ENCODE measurements at places on chromosomes 12 and 14.

DNA sequence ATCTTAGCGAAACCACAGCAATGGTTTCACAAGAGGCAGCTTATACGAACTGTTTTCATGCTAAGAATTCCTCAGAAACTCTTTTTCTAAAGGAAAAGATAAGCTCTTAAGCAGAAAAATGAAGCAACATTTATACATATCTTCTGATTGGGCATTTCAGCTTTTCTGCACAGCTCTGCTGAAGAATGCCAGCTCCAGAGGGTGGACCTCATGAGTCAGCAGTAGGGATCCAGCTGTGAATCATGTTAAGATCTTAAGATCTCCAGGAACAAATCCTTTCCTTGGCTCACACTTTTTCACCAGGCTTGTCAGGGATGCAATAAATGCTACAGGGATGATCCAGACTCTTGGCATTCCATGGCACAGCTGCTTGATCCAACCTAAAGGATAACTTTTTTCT lies 477.1 kb upstream of the CCDC196 start:
- DNase-seq = peak; percentile 22

GRCh38 chr14:57182760-57183503 lies 85.8 kb downstream of the EXOC5 start:
- no peak for DNase-seq

GRCh38 chr14:23751616-23752015 lies 115.5 kb downstream of the DHRS2 start:
- DNase-seq = no peak

GRCh38 chr12:31228811-31229792 lies 96.8 kb downstream of the SINHCAF start:
- no peak for DNase-seq

DNA sequence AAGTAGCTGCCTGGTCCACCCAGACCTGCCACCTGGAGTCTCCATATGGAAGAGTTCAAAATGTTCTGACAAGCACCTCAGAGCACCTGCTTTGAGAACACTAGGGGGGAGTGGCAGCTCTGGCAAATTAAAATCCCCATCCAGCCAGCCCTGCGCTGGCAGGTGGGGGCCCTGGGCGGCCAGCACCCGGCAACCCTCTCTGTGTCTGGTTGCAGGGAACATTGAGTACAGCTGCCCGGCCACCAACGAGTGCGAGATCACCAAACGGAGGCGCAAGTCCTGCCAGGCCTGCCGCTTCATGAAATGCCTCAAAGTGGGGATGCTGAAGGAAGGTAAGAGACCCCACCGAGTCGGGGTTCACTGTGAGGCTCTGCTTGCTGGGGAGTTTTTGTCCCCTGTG lies 86.4 kb downstream of the ESRRB start:
- no peak for DNase-seq

DNA sequence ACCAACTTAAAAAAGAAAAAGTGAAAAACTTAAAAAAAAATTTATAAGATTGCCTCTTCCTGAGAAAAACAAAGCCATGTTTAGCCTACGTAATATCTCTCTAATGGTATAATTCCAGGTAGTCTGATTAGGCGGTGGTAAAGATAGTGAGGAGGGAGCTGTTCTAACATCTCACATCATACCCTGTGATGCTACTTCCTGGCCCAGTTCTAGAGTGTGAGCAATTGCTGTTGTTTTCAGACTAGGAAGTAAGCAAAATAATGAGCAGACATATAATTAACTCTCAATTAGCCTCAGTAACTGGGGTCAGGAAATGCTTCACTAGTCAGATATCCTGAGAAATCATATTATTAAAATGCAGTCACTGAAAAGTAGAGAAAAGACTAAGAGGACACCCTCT lies 113.9 kb downstream of the PHLDA1 start:
- DNase-seq = no peak

DNA sequence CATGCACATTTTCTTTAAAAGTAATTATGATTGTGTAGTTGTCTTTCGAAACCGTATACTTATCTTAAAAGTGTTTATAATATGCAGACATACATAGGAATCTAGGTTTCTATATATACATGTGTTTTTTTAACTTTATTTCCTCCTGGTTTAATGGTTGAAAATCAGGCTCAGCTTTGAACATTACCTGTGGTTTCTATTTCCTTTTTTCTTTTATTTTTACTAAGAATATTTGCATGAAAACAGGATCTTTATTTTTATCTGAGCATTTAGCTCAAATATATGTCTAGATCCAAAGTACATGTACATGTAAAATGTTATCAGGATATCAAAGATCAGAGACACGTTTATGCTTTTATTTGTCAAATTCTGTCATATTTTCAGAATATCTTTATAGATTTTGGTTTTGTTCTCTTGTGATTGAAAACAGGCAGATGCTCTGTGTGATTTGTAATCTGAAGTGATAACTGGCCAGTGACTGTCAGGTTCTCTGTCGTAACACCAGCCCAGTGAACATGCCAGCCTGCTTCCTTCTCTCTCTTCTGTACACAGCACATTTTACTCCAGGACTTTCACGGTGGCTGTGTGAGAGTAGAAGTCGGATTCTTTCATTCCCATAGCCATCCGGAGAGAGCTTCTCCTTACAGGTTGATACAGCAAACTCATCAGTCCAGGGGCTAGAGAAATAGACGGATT lies 13.7 kb downstream of the TCTN1 start:
- DNase-seq = no peak

- DNase-seq = no peak
These were observed 756 bp downstream of the LGR5 start for GRCh38 chr12:71440345-71440762.

- no peak for DNase-seq
These were observed 61.7 kb downstream of the PPP1R12A start for GRCh38 chr12:79873201-79873600.

DNA sequence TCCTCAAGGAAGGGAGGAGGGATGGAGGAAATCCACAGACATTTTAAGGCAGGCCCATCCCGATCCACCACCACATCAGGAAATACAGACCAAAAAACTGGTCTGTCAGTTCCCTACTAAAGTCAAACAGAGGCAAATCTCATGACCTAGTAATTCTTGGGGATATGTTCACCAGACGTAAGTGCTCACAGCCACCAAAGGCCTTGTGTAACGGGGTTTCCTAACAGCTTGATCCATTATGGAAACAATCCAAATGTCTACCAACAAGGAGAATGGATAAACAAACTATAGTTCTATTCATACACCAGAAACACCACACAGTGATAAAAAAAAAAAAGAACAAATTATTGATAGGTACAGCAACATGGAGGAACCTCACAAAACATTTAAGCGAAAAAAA lies 72.9 kb downstream of the PRKAB1 start:
- no peak for DNase-seq

DNA sequence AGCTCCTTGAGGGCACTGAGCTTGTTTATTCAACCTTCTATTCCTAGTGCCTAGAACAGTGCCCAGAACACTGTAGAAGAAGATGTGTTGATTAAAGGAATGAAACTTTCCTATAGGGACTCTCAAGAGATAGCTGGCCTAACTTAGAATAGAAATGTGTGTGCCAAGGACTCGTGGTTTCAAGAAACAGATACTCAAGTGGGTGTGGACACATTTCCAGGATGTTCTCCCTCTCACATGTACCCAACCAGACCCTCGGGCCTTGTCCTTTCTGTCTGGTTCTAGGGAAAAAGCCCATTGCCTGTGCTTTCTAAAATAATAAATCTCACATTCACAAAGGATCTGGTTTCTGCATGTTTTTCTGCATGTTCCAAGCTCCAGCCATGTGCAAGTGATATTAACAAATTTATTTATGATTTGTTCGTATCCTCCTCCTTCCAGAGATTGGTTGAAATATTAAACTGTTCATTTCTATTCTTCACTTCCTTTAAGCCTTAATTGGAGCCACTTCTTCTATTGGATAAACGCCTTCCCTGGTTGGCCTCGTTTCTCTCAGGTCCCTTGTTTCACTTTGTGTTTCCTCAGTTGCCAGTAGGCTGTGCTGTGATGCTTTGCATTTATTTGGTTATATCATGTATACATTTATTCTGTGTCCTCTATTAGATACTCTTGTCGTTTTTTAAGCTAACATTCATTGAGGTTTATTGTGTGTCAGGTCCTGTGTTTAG lies 89.8 kb downstream of the CRADD start:
- no peak for DNase-seq

GRCh38 chr12:23098110-23098509 lies 473.1 kb downstream of the ETNK1 start:
- DNase-seq = no peak

- DNase-seq = no peak
These were observed 910 bp upstream of the TM7SF3 start for GRCh38 chr12:27014859-27015729.

GRCh38 chr12:49491823-49492222 lies 47.0 kb upstream of the KCNH3 start:
- DNase-seq = no peak

GRCh38 chr12:55955344-55955743 lies 10.5 kb downstream of the PMEL start:
- no peak for DNase-seq

DNA sequence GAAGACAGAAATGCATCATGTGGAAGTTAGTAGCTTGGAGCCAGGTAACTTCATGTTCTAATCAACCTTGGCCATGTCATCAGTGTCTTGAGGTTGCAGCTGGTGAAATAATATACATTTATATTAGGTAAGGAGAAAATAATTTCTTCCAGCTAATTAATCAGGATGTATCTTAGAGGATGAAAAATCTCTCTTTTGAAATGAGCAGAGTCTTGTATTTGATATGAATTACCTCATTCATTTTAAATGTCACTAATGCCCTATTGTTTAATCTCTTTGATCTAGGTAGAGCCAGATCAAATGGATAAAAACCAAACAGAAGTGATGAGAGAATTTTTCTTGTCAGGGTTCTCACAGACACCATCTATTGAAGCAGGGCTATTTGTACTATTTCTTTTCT lies at the start of gene OR4Q2:
TSS of gene OR4Q2 (plus strand) at position 301 of the 400 bp plus-strand sequence.
- DNase-seq = no peak

GRCh38 chr12:22275843-22276242 lies 58.7 kb downstream of the ST8SIA1 start:
- peak; percentile 100 for DNase-seq

DNA sequence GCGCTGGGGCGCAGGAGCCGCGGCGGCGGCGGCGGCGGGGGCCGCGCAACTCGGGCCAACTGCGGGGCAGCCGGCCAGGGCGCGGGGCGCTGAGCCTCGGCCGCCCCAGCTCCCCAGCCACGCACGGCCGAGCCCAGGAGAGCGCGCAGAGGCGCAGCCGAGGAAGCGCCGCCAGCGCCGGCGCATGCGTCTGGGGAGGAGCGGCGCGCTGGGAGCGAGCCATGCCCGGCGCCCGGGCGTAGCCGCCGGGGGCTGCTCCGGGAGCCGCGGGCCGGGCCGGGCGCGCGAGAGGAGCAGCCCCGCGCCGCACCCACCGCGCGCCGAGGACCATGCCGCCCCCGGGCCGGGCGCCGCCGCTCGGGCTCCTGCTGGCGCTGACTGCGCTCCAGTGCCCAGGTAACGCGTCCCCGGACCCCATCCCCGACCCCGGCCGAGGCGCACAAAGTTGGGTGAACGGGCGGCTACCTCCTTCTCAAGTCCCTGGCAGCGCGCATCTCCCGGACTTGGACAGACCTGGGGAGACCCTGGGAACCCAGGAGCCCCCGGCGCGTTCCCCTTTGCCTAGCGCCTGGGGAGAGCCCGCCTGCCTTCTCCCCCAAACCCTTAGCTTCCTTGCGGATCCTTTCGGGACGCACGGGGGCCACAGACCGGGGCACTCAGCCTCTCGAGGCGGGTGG lies 121.4 kb downstream of the AACS start:
- DNase-seq = no peak

GRCh38 chr12:92085040-92085735 lies 60.5 kb downstream of the BTG1 start:
- DNase-seq = no peak

GRCh38 chr14:53002576-53002975 lies 51.7 kb upstream of the FERMT2 start:
- DNase-seq = no peak

GRCh38 chr12:28936711-28937110 lies 212.4 kb upstream of the FAR2 start:
- no peak for DNase-seq

- no peak for DNase-seq
These were observed 359.4 kb upstream of the DCN start for GRCh38 chr12:91542067-91542466.

GRCh38 chr12:127044836-127045235 lies 1222.1 kb upstream of the TMEM132C start:
- no peak for DNase-seq

DNA sequence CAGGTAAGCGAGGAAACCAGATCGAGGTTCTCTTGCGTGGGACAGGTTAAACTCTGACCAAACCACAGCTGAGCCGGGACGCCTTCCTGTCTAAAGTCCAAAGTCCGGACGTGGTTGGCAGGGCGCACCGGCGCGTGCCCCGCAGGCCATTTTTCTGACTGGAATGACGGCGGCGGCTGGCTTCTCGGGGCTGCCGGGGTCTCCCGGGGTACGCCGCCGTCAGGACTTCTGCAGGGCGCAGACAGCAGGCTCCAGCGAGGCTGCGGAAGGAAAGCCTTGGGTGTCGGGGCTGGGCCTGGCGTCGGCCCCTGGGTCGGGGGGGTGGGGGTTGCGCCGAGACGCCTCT lies 32.8 kb downstream of the MIA2 start:
- DNase-seq = peak; percentile 16

- DNase-seq = no peak
These were observed 18.4 kb upstream of the OR6S1 start for GRCh38 chr14:20659813-20660395.

- DNase-seq = no peak
These were observed 53.6 kb downstream of the TPCN1 start for GRCh38 chr12:113274848-113275247.

GRCh38 chr12:122813310-122813713 lies 21.9 kb upstream of the HIP1R start:
- DNase-seq = no peak

DNA sequence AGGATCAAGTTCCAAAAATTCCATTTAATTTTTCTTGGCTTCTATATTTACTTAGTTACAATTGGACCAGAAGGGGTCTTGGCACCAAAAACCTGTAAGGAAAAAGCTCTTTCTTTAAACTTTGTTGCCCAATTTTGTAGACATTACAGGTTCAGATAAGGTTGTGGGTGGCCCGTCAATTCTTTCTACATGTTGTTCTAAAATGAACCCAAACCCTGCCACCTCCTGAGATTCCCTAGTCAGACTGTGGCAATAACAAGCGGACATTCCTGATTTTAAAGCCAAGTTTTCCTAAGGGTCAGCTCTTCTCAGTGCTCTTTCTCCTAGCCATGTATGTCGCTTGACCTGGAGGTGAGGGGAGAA lies 45.0 kb upstream of the GSG1 start:
- no peak for DNase-seq

DNA sequence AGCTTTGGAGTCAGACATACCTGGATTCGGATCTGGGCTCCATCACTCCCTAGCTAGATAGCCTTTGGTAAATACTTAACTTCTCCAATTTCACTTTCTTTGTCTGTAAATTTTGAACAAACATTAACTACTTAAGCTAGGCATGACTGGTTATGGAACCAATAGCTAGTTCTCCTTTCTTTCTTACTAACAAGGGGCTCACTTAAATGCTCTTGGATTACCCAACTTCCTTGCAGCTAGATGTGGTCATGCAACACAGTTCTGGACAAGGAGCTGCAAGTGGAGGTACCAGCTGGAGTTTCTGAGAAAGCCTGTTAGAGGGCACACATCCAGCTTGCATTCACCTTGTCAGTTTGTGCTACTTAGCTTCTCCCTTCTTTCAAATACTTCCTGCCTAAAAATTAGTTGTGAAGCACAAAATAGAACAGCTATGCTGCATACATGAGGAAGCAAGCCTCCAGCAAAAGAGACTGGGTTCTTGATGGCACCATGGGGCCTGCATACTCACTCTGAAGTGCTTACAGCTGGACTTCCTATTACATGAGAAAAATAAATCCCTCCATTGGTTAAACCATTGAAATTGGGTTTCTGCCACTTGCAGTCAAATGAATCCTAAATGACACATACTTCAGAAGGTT lies 210.1 kb upstream of the EEA1 start:
- DNase-seq = no peak

GRCh38 chr14:102759456-102760187 lies 17.6 kb upstream of the TRAF3 start:
- DNase-seq = no peak
